Amniotic stem cell (primary cell): ENCODE measurements at places on chromosomes 1 and 21.

DNA sequence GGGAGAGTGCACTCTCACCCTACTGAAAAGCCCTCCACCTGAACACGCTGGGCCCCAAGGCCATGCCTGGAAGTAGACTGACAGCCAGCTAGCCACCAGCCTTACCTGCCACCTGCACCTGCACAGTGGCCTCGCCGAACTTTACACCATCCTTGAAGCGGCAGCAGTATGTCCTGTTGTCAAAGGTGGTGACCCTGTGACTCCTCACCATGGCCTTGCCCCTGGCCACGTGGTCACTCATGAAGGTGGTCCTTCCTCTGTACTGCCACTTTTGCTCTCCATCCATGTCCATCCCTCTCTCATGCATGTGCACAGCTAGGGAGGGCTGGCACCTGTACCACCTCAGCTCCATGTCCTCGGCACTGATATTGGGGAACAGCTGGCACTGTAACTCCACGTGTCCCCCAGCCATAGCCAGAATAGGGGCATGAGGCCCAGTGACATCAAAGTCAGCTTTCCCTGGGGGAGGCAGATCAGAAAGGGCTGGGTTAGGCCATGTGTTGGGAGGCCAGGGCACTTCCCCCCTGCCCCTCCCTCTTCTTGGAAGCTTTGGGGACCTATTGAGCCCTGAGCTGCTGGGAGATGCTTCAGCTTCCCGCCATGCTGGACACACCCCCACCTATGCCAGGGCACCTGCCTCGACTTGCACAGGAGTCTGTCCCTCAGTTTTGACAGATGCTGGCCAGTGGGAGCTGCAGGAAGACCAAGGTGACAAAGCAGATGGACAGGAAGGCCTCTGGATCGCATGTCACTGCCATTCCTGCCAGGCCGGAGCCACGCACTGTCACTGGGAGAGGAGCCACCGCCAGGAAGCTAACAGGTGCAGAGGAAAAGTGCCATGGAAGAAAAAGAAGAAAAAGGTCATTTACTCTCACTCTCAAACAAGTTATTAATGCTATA is 24.6 kb downstream of the RNF187 start:
- DNase-seq: no peak

GRCh38 chr1:84267476-84267875 is 34.0 kb upstream of the SAMD13 start:
- no peak for DNase-seq

- DNase-seq: no peak
Observed at GRCh38 chr1:150102986-150103385, 35.4 kb downstream of the VPS45 start.

GRCh38 chr1:63662841-63663240 is 69.6 kb downstream of the PGM1 start:
- DNase-seq: peak; percentile 13

DNA sequence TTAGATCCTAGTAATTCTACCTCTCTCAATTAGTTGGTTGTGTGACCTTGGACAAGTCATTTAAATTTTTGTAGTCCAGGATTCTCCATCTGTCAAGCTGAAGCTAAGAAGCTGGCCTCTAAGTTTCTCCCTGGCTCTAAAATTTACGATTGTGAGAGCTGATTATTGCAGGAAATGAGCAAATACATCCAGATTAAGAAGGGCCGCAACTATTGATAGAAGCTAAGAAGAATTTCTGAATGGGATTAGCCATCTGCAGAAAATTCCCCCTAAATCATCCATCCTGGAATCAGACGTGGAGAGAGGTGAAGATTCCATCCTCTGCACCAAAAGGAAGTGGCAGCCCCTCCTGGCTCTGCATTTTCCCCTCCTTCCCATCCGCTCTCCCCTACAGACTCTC is 55.0 kb downstream of the HIVEP3 start:
- DNase-seq: no peak

DNA sequence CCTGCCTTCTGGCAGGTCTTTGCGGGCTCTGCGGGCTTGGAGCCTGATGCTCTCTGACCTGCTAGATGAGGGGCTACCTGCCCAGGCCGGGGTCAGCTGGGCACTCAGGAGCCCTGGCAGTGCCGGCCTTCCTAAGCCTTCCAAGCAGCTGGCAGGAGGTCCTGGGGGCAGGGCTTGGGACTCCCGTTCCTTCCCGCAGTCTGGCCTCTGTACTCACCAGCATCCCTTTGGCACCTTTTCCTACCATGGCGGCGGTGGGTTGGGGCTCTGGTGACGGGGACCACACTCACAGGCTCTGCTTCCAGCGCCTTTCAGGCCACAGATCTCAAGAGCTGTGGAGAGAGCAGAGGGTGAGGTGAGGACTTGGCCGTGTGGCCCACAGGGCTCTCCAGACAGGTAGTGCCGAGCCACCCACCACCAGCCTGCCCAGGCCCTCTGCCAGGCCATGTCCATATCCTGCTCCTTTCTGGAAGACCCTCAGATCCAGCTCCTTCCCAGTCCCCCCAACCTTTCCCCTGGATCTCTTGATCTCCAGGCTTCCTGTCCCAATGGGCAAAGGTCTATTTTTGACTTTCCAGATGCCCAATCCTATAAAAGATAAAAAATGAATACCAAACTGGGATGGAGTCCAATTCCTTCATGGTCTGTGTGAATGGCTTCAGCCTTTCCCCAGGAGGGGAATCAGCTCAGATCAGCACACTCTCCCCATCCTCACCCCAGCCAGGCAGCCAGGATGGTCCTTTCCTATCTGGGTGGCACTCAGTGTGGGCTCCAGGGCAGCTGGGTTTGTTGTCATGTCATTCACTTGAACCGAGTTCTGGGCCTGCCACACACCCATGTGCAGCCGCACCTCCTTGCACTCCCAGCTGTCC is 7.0 kb downstream of the SLC6A9 start:
- no peak for DNase-seq

- peak; percentile 67 for DNase-seq
Observed at GRCh38 chr1:26321315-26322041, 3.7 kb downstream of the CD52 start.

- no peak for DNase-seq
Observed at GRCh38 chr1:37177230-37177864, 143.0 kb upstream of the GRIK3 start.
